Renal cortical epithelial cell (primary cell): ENCODE measurements at places on chromosomes 2 and 18.

GRCh38 chr2:240998995-240999791, 775 bp downstream of the SNED1 start:
- DNase-seq: no peak

DNA sequence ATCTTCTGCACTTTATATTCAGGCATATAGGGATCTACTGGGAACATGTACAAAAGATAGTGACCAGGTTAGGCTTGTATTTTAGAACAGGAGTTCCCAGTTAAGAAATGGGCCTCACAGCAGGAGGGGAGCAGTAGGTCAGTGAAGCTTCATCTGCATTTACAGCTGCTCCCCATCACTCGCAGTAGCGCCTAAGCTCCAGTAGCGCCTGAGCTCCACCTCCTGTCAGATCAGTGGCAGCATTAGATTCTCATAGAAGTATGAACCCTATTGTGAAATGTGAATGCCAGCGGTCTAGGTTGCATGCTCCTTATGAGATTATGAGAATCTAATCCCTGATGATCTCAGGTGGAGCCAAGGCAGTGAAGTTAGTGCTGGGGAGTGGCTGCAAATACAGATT, 224.4 kb upstream of the CYRIA start:
- no peak for DNase-seq

DNA sequence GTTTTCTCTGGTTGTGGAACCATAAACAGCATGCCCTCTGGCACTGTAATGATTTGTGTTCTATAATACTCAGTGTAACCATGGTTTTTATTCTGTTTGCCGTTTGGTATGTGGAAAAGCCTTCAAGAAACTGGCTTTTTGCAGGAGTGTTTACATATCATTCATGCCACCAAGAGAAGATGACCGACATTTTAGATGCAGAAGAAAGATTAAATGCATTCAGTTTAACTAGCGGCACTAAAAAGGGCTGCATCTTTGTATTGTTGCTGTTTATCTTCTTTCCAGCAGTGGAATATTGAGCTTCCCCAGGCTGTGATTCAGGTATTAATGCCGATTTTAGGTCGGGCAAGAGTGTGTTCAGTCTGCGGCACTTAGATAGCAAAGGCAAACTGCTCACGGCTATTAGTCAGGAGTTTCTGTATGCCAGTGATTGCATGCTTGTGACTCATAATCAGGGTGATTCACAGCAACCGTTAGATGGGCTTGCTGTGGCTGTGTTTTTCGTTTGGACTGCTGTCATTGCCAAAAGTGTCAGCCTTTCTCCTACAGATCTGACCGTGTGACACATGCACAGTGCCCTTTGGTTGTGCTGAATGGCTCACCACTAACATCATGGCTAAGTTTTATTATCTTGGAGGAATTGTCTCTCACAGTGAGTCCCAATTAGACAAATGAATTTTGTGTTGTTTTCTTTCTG, 479.7 kb downstream of the PARD3B start:
- peak; percentile 98 for DNase-seq

DNA sequence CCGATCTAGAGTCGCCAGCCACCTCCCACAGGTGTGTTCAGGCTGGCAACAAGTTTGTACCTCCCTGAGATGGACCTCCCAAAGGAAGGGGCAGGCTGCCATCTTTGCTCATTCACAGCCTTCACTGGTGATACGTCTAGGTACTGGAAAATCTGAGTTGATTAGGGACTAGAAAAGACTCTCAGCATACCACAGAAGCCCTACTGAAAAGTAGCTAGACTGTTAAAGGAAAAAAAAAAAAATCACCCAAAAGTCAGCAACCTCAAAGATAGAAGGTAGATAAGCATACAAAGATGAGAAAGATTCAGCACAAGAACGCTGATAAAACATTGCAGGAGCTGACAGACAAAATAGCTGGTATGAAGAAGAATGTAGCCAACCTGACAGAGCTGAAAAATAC, 128.6 kb upstream of the WDR75 start:
- DNase-seq: no peak

- DNase-seq: peak; percentile 83
Measured at GRCh38 chr2:23380562-23381065, 4.4 kb upstream of the KLHL29 start.

DNA sequence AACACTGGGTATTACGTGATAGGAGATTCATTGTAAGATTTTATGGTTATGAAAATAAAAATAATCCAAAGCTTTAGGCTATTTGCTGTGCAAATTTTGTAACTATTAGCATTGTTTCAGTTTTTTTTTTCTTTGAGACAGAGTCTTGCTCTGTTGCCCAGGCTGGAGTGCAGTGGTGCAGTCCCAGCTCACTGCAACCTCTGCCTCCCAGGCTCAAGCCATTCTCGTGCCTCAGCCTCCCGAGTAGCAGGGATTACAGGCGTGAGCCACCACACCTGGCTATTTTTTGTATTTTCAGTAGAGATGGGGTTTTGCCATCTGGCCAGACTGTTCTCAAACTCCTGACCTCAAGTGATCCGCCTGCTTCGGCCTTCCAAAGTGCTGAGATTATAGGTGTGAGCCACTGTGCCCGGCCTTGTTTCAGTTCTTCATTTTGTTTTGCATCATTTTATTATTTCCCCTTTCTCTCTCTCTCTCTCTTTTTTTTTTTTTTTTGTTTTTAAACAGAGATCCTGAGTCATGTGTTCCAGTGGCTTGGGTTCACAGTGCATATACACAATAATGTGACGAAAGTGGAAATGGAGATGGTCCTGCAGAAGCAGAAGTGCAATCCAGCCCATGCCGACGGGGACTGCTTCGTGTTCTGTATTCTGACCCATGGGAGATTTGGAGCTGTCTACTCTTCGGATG, 25.8 kb downstream of the CASP10 start:
- DNase-seq: no peak

DNA sequence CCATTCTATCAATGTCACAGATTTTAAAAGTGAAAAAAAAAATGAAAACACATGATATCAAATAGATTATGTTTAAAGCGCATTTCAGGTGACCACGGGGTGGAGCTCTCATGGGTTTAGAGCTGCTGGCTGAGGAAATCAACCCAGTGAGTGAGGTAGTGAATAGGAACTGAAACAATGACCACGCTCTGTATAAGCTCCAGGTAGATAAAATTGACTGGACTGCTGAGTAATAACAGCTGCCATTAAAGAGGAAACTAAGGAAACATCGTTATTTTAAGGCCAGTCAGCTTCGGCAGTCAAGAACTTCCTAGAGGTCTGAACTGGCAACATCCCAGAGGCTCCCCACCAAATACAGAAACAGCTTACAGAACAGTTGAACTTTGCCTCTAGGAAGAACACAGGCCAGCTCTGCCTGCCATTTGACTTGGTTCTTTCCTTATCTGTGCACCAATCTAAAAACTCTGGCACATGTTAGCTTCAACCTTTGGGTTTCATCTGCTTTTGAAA, 185.9 kb downstream of the PDE1A start:
- peak; percentile 65 for DNase-seq

GRCh38 chr2:96877631-96878092, 7.8 kb upstream of the SEMA4C start:
- no peak for DNase-seq

GRCh38 chr2:205857520-205858237, 175.4 kb downstream of the NRP2 start:
- DNase-seq: no peak

DNA sequence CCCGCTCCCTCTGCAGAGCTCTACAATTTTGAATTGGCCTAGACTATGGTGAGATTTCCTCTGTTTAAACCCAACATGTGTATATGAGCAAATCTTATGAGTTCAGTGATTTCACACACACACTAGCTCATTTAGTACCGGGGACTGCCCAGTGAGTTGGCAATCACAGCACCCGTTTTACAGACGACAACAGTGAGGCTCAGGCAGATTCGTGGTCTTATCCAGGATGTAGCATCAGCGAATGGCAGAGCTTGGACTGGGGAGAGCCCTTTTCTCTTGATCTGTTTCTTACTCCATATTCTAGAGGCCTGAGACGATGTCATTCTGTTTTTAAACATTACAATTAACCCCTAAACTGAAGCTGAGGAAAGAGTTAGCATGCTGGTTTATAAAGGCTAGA, 419.9 kb downstream of the NBAS start:
- DNase-seq: no peak

GRCh38 chr2:8514796-8515758, 166.8 kb upstream of the ID2 start:
- DNase-seq: no peak

- DNase-seq: peak; percentile 73
Measured at GRCh38 chr2:29113891-29114321, 1.3 kb upstream of the CLIP4 start.

- DNase-seq: peak; percentile 49
Measured at GRCh38 chr2:66839551-66840320, 404.8 kb downstream of the MEIS1 start.

DNA sequence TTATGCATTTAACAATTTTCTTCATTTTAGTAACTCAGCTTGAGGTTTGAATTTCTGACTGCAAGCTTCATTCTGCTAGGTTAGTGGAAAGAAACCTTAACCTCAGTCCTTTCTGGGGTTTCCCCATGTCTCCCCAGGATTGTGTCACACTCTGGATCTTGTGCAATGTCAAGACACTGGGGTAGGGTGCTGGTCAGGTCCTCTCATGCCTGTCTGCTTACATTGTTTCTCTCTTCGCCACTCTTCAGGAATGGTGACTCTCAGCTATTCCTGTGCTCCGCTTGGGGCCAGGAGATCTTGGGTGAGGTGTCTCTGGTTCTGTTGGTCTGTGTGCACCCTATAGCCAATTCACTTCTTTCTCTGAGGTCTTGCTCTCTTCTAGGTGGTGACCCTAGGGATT, 23.9 kb downstream of the CTLA4 start:
- DNase-seq: peak; percentile 43

GRCh38 chr2:6214471-6214870, 522.3 kb downstream of the SOX11 start:
- no peak for DNase-seq

GRCh38 chr2:65371074-65371434, 61.3 kb downstream of the SPRED2 start:
- DNase-seq: no peak

- DNase-seq: no peak
Measured at GRCh38 chr2:163541943-163542342, 193.9 kb downstream of the FIGN start.

DNA sequence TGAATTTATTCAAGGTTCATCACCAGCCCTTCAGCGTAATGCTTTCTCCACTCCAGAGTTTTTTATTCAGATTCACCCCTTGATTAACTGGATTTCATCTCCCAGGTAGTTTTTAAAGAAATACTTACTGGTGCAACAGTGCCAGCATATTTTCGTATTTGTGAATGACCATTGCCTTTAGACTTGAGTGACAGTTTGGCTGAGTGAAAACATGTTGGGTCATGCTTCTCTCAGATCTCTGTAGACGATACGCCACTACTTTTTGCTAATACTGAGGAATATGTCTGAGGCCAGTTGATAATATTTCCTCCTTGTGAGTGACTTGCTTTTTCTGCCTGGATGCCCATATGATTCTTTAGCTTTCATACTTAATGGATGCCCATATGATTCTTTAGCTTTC, 51.5 kb downstream of the CYP26B1 start:
- DNase-seq: no peak

DNA sequence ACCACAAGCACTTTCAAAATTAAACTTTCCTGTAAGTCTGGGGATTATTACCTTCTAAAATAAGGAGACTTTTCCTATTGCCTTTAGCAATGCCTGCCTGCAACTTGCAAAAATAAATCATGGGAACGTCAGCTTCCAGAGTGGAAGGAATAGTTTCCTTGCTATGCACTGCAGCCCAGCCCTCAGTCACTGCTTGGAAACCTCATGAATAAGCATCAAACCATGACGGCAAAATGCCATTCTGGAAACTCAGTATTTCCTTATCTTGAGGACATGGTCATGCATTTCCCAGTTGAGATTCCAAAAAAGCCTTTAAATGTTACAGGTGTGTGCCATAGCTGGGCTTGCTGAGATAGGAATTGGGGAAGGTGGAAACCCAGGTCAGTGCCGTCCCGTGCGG, 84.2 kb upstream of the OTOS start:
- DNase-seq: peak; percentile 94

DNA sequence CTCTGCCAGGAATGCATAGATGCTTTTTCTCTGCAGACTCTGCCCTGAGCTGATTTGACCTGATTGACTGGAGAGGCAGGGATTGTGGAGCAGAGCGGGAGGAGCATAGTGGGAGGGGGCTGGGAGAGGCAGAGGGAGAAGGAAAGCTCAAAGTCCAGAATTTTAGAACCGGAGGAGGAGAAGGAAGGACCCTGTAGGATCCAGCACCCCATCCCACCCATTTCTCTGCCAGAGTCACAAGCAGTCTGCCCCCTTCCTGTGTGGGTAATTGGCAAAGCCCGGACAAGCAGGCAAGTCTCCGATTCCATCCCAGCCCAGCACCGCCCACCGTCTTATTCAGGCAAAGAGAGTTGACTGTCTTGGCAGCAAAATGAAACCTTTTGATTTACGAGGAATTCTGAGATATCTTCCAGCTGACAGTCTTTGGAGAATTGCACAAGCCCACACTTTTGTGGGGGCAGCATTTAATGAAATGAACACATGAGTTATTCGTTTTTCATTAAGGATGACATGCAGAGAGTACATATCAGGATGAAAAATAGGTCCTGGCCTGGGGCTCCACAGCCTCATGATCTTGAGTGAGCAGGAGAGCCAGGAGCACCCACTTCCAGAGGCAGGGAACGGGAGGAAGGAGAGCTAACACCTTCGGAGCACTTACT, 103.1 kb downstream of the MCFD2 start:
- peak; percentile 30 for DNase-seq

DNA sequence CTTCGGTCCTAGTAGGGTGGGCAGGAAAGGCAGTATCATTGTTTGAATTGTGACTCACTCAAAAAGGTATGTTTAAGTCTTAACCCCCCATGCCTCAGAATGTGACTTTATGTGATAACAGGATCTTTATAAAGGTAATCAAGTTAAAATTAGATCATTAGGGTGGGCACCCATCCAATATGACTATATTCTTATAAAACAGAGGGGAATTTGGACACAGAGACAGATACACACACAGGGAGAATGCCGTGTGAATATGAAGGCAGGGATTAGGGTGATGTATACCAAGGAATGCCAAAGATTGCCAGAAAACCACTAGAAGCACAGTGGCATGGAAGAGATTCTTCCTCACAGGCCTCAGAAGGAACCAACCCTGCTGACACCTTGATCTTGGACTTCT, 281.8 kb downstream of the CLIP4 start:
- DNase-seq: no peak
